ENCODE measurements at places on chromosomes 13 and 19.

GRCh38 chr13:80132741-80133601, 208.0 kb downstream of the SPRY2 start:
- no peak for DNase-seq

- no peak for DNase-seq
These were observed 528.7 kb downstream of the RFC3 start for GRCh38 chr13:34346626-34347025.

- DNase-seq: no peak
These were observed 88.2 kb downstream of the KCTD12 start for GRCh38 chr13:76798037-76798436.

- DNase-seq: no peak
These were observed 27.5 kb downstream of the LNX2 start for GRCh38 chr13:27592865-27593264.

DNA sequence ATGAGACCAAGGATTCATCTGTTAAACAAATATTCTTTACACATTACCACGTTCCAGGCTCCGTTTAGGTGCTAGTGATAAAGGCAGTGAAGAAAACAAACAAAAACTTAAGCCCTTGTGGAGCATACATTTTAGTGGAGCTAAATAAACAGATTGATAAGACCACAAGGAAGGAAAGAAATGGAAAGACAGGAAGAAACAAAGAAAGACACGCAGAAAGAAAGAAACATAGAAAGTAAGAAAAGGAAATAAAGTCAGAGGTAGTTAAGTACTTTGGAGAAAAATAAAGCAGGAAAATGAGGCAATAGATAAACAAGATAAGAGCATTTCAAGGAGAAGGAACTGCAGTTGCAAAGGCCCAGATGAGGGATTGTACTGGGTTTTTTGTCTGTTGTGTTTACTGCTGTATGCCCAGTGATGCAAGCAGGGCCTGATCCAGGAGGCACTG, 998 bp downstream of the NFKBIB start:
- DNase-seq: no peak

Measured in T-helper 2 cell (primary cell).